Endothelial cell (in vitro differentiated cells): ENCODE measurements at places on chromosomes 3 and 15.

DNA sequence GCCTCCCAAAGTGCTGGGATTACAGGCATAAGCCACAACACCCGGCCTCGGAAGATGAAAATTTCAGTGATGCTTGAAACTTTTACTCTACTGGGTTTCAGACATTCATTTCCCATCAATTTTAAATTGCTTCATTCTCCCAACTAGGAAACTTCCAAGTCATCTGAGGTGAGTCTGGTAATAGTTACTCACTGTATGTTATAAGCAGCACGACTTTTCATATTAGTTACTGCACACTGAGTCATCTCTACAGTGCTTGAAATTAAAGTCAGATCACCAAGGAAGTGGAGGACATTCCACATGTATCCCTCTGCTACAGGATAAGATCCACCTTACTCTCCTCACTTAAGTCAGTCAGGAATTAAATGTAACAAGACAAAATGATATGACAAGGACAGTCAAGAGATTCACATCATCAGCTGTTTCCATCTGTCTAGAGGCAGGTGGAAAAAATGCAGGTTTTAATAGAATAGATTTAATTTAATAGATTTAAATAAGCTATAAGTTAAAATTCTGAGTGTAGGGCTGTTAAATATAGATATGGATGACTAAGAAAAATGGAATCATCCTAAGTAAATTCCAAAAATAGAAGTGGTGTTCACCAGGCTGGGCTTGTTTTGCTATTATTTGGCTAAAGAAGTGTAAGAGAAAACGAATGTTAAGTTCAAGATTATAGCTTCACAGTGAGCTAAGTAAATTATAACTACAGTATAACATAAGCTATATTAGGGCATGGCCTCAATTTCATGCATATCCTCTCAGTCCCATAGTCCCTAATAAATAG, 104.4 kb downstream of the TMCO5A start:
- no peak for DNase-seq

DNA sequence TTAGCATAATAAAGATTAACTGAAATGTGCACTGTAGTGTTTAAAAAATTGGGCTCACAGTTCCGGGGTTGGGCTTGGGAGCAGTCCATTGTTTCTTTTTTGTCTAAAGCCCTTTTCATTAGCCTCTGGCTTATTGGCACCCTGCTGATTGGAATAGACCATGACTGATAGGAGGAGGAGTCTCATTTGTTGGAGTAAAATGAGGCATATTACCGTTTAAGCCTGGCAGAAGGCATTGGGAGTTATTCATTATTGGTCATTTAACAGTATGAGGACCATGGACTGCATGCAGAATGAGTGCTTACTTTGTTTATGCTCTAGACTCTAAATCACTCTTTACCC, 139.0 kb upstream of the CGNL1 start:
- no peak for DNase-seq

- no peak for DNase-seq
Observed at GRCh38 chr3:57654267-57654666, 38.6 kb downstream of the DENND6A start.

GRCh38 chr3:14352002-14352627, 50.3 kb upstream of the SLC6A6 start:
- DNase-seq, result no peak

GRCh38 chr15:77039848-77040247, 31.1 kb downstream of the TSPAN3 start:
- DNase-seq, result no peak

DNA sequence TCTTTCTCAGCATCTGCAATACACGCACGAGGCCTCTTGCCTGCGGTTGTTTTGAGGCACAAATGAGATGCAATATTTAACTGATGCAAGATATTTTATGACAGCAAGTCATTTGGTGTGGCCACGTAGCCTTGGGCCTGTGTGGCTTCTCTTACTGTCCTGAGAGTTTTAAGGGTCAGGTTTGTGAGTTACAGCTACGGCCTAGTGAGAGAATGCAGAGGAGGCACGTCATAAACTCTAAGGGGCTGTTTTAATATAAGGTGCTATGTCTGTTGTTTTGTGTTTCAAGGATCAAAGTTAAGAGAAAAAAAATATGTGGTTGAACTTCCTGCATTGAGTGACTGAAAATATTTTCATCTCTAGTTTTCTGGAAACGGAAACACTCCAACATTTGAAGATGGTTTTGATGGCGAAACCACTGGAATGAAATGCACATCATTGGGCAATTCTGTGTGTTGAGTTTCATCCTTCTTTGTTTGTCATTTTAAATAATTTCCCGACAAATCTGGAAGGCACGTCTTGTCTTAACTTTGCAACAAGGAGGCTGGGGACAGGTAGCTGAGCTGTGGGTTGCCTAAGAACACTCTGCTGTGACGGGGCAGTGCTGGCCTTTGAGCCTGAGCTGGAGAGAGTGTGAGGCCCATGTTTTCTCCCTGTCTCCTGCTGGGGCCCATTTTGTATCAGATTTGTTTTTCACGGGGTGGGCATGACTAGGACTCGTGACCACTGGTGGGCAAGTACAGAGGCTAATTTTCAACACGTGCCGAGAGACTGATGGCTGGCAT, 5.1 kb downstream of the APBA2 start:
- no peak for DNase-seq
